Peyer's patch (tissue), 4 donors: ENCODE measurements at places on chromosomes 1 and 21. TPM values are rescaled to one million over a fixed set of nuclear protein-coding genes. Genes with fewer than 3 reads are reported as not detected.
A peak's percentile ranks its signal among the peaks of the same experiment; 100 is the strongest.

- DNase-seq: no peak
Measured at GRCh38 chr1:102800406-102800805, 307.9 kb downstream of the COL11A1 start.

GRCh38 chr1:218376722-218377121 lies 31.6 kb downstream of the TGFB2 start:
- DNase-seq: no peak

GRCh38 chr1:69743146-69743545 lies 175.4 kb downstream of the LRRC7 start:
- no peak for DNase-seq

DNA sequence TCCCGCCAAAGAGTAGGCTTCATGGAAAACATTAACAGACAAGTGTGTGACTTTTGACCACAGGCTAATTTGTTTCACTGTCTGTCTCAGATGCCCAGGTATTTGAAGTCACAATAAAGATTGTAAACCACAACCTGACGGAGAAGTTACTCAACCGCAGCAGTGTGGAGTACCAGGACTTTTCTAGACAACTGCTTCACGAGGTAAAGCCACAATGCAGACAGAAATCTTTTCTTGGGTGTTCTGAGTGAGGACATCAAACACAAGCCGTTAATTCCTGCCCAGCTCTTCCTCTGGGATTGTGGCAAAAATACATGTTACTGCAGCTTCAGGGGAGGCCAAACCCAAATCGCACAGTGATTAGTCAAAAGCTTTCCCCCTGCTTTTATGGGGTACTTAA lies 31.0 kb downstream of the UMODL1 start:
- DNase-seq: no peak

DNA sequence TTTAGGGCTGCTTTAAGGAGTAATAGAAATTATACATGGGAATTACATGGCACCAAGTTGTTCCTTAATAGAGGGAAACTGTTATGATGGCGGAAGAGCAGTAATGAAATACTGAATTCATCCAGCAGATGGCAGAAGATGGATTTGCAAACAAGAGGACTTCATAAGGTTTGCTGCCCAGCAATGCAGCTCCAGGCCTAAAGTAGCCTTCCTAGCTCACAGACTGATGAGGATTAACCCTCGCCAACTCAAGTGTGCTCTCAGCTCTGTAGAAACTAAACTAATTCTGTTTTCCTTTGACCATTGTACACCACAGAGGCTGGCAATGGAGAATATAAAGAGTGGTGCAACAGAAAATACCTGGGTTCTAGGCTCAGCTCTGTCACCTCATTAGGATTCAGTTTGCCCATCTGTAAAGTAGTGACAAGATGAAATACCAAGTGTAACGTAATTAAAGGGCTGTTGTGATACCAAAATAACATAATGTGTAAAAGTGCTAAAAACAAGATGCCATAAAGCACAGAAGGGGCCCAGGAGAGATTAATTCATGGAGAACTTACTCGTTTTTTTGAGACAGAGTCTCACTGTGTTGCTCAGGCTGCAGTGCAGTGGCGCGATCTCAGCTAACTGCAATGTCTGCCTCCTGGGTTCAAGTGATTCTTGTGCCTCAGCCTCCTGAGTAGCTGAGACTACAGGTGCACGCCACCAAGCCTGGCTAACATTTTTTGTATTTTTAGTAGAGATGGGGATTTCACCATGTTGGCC lies 102.4 kb upstream of the SERBP1 start:
- no peak for DNase-seq

GRCh38 chr21:44334329-44335030 lies 4.7 kb downstream of the CFAP410 start:
- DNase-seq: no peak

GRCh38 chr1:247407180-247407616 lies 8.8 kb upstream of the NLRP3 start:
- DNase-seq: peak; percentile 78

The SPRR1A gene
- total RNA-seq: not detected

The PGLYRP4 gene
- not detected for total RNA-seq

GRCh38 chr21:44901391-44902074 lies 19.2 kb downstream of the ITGB2 start:
- no peak for DNase-seq

The HCRTR1 gene
- not detected for total RNA-seq

GRCh38 chr1:225941187-225941941 lies at the start of gene LEFTY2:
Gene LEFTY2 (minus strand): TSS chr1:225941220. CDS start chr1:225941140, 80 bp downstream.
- no peak for DNase-seq

- DNase-seq: peak; percentile 39
Measured at GRCh38 chr21:36429947-36430546, 44.9 kb downstream of the CHAF1B start.

The TRAPPC10 gene
- total RNA-seq: 92.3 TPM

DNA sequence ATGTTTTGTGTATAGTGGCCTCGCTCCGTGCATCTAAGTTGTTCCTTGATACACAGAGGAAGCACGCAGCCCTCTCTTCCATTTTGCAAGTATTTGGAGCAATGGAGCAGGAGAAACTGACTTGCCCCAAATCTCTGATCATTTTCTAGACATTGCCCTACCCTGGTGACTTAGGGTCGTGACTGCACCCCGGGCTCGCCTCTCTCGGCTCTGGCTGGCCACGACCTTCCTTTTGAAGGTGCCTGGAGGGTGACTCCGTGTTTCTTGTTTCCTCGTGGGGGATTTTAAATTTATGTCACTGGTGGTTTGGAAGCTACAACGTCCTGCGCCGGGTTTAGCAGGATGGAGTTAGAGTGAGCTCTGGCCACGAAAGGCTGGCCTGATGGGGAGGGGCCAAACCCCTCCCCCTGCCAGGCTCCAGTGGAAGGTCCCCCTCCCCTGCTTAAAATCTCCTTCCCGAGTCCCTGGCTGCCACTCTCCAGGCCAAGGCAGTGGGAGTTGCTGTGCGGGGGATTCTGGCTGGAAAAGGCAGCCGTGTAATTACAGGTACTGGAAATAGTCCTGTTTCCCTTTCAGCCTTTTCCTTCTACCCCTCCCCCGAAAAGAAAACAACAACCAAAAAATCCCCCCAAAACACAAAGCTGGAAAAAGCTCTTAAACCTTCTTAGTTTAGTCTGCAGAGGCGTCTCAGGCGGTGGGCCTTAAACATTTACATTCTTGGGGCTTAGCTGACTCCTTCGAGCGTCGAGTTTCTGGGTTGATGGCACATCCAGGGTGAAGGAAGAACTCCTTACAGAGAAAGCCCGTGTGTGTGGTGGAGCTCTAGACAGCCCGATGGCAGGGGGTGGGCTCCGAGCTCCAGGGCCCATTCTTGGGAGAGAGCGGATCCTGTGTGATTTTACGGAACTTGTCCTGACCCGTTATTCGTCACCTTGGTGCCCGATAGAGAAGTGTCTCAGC lies 28.1 kb downstream of the SPSB1 start:
- no peak for DNase-seq

GRCh38 chr1:197781968-197782721 lies 6.9 kb upstream of the DENND1B start:
- no peak for DNase-seq

The PPFIA4 gene
- total RNA-seq: not detected

DNA sequence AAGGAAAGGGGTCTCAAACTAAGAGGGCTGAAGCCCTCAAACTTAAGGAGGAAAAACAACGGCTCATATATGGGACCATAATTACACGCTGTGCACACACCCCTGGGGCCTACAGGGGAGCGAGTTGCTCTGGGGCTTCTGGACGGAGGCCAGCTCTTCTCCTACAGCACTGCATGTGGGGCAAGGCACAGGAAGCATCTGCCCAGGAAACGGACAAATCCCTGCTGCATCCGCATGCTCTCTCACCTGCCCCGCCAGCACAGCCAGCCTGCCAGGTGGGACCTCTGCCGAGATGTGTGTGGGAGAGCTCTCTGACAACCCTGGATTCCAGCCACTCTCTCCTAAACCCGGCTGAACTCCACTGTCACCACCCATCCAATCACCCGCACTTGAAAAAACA lies 54.1 kb downstream of the MRPL37 start:
- peak; percentile 60 for DNase-seq

DNA sequence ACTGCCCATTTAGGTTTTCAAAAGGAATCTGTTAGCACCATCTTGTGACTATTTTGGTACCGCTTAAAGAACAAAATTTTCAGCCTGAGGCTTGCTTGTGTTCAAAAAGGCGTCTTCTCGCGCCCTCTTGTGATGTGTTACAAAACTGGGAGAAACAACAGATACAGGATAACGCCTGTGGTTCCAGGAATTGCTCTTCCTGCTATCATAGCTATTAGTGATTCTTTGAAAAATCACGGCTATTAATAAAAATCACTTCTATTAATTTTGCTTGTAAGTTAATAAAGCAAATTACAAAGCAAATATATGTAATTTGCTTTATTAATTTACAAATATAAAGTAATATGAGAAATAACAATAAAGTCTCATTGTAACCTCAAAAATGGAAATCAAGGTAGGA lies 82.2 kb upstream of the ABCD3 start:
- DNase-seq: peak; percentile 79

The GREM2 gene
- total RNA-seq: 1.3 TPM

GRCh38 chr1:243489681-243490546 lies 234.1 kb downstream of the SDCCAG8 start:
- no peak for DNase-seq

GRCh38 chr1:203860396-203861025 lies 888 bp upstream of the SNRPE start:
- DNase-seq: peak; percentile 73

The TNFRSF18 gene
- 38.0 TPM for total RNA-seq

DNA sequence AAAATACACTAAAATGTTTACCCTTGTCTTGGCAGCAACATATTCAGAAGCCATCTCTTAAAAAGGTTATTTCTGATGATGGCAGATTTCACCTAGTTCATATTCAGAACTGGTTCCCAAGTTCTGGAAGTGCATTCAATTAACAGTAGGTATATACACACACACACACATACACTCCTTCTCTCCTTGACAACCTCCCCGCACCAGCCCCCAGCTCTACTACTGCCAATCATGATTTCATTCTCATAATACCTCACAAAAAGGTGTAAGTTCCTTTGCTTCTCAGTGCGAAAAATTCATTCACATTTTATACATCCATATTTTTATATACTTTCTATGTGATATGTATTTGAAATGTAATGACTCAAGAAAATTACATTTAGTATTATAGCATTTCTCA lies 228.1 kb upstream of the ST6GALNAC5 start:
- DNase-seq: no peak

- no peak for DNase-seq
Measured at GRCh38 chr21:41880153-41880552, 1.0 kb upstream of the PRDM15 start.

DNA sequence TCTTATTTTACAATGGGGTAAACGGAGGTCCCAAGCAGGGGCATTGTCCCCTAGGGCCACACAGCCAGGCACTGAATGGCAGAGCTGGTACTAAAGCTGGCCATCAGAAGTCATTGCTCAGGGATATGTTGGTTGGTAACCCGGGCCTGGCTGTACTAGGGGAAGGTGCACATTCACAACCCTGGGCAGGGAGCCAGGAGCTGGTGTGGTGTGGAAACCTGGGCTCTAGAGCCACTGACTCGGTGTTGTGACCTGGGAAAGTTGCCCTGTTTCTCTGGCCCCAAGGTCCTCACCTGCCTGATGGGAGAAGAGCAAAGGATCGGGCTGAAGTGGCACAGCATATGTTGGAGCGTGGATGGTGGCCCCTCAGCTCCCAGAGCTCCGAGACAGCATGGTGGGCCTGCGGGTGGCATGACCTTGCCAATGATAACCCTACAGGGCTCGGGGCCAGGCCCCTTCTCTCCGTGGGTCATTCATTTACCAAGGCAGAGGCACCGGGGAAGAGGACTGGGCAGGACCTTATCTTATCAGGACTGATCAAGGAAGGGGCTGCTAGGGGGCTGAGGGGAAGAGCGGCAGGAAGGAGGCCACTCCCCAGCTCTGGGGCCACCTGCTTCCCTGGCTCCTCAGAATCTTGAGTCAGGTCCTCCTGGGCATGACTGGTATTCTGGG lies 274.1 kb downstream of the TRABD2B start:
- peak; percentile 72 for DNase-seq

DNA sequence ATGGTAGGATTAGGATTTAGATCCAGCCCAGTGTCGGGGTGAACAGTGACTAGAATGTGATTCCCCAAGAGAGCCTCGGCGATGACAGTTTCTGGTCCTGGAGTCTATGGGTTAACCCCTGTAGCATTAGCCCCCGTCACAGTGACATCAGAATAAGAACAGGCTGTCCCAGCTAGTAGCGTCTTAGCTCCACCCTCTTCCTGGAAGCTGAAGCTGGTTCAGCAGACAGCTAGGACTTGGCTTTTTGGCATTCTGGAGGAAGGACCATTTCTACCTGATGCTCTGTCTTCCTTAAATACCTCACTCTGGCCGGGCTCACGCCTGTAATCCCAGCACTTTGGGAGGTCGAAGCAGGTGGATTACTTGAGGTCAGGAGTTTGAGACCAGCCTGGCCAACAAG lies 5.0 kb downstream of the NDUFS2 start:
- DNase-seq: no peak

The KRTAP11-1 gene
- not detected for total RNA-seq

DNA sequence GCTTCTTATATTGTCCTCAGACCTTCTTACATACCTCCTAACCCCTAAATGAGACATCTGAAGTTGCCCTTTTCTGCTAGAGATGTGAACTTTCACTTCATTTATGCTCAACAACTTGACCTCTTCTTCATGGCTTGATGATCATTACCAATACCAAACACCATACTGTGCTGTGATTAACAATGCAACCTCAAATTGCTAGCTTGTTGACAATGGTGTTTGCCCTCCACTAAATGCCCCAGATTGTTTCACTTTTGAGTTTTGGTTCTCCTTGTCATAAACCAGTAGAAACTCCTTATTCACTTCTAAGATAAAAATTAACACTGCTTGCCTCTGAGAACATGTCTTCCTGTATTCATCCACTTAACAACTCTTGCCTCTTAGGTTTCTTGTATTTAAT lies 5.6 kb downstream of the JAK1 start:
- DNase-seq: no peak

GRCh38 chr1:196960854-196961253 lies 16.5 kb upstream of the CFHR5 start:
- DNase-seq: no peak

GRCh38 chr1:3352952-3353331 lies 101.5 kb upstream of the ARHGEF16 start:
- no peak for DNase-seq

DNA sequence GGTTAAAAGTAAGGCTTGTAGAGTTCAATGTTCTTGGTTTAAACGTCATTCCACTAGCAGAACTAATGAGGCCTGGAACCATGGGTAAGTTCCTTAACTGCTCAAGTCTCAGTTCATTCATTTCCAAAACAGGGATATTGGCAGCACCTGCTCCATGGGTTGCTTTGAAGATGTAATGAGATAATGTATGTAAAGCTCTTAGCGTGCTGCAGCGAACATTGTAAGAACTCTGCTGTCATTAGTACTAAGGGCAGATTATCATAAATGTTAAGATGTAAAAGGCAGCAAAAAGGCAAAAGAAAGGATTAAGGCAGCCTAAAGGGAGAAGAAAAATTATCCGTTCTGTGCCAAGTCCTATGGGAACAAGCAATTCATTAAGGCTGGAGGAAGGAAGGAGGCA lies 129.1 kb upstream of the NGF start:
- DNase-seq: no peak

GRCh38 chr1:175757381-175758015 lies 14.1 kb upstream of the TNR start:
- DNase-seq: peak; percentile 51

The SELL gene
- total RNA-seq: not detected

The GPR37L1 gene
- total RNA-seq: 0.18 TPM

The C1orf53 gene
- 9.9 TPM for total RNA-seq

- DNase-seq: no peak
Measured at GRCh38 chr1:201639826-201640225, 100.9 kb downstream of the NAV1 start.
